ENCODE measurements at places on chromosomes 5 and 9.
A peak's percentile ranks its signal among the peaks of the same experiment; 100 is the strongest.

DNA sequence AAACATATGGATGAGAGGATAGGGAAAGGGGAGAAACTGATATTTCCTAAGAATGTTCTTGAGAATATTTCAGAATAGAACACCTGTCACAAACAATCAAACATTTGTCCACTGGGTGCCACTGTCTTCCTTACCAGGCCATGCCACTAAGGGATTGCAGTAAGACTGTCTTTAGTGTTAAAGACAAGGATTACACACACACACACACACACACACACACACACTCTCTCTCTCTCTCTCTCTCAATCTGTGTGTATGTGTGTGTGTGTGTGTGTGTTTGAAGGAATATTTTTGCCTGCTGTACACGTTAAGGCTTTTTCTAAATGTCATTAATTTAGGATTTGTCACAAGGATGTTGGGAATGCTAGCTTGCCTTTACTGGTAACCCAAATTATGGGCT lies 54.4 kb downstream of the CCDC192 start:
- peak; percentile 1 for DNase-seq

DNA sequence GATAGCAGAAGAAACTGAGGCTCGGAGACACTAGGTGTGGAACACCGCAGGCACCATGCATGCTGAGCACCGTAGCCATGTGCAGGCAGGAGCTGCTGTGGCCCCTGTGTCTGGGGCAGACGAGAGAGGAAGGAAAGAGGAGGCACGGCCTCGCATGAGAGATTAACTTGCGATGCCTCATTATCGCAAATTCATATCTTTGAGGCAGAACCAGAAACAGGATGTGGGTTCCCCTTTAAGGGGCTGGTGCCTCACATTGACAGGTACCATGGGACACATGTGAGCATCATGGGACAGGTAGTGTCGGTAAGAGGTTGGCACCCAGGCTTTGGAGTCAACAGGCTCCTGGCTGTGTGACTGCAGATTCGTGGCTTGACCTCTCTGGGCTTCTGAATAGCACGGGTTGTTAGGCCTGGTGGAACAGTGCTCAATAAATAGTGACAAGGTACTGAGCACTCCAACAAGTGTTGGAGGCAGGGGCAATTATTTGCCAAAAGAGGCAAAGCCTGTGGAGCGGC lies 40.8 kb downstream of the NAIF1 start:
- DNase-seq, result peak; percentile 40

- no peak for DNase-seq
These were observed 56.6 kb downstream of the RGS3 start for GRCh38 chr9:113520109-113520642.

GRCh38 chr9:112111461-112111860 lies 63.6 kb downstream of the SUSD1 start:
- DNase-seq, result no peak

GRCh38 chr9:113210815-113211214 lies 10.3 kb downstream of the FKBP15 start:
- no peak for DNase-seq

DNA sequence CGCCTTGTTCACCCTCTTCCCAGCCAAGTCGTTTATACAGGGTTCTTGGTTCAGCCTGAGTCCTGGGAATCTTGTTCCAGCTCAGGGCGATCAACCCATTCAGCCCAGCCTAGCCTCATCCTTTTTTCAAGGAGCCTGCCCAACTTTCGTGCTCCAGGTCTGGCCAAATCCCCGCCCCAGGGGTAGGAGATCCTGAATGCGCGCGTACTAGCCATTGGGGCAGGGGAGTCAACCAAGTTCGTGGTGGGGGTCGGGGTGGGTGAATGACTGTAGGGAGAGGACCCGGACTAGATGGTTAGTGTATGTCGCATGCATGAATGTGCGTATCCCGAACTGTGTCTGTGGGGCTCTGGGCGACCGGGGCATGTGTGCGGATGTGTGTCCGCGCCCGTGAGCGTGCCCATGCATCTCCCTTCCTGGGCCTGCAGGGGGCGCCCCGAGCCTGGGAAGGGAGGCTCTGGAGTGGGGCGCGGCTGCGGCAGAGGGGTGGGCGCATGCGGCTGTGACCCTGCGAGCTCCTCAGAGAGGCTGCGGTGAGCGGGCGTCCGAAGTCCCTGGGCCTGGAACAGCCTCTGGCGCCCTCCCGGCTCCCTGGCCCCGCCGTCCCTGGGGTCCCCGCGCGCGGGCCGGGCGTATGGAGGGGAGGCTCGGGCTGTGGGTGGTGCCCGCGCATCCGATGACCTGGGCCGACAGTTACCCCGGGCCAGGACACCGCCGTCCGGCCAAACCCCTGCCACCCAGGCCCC lies 8.7 kb downstream of the CCL21 start:
- DNase-seq, result peak; percentile 76

DNA sequence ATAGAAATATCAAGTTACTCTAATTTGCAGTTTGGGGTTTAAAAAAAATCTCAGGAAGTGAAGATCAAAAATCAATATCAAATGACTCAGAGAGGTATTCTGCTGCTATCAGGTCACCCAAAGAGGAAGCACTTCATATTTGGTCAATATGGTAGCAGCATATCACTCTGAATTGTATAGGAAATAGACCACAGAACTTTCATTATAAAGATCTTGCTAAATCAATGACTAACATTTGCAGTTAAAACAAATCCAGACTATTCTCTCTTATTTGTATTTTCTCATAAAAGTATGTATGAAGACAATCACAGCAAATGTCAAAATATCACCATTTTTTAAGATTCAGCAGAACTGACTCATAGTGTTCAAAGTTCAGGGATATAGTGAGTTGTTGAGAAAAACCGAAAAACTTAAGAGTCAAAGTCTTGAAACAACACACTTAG lies 105.8 kb upstream of the PCSK1 start:
- no peak for DNase-seq

GRCh38 chr9:8261737-8262136 lies 462.2 kb upstream of the DMAC1 start:
- no peak for DNase-seq

- DNase-seq, result no peak
These were observed 43.3 kb upstream of the NDFIP1 start for GRCh38 chr5:142065273-142065672.

- no peak for DNase-seq
These were observed 124.0 kb upstream of the DAP start for GRCh38 chr5:10885026-10885425.

DNA sequence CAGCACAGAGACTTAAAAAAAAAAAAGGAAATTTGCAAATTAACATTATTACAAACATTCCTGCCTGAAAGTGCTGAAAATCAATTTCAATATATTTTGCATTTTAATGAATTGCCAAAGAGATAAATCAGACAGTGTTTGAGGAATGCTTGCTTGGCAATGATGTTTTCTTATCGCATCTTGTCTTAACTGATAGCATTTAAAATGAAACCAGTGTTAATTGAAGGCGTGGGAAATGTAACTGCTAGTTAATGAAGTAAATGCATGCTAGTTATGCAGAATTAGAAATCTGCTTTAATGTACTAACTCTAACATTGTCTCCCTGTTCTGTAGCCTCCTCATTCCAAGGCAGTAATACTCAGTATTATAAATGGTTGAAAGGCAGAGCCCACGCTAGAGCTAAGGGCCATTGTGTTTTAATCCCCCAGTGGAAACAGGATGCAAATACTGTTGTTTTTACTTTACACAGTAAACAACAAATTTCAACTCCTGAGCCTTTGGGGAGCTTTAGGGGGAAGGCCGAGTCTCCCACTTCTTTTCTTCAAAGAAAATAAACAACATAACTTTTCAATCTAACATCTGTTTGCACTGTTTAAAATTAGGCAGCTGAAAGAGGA lies 586.9 kb downstream of the TLE4 start:
- DNase-seq, result no peak

DNA sequence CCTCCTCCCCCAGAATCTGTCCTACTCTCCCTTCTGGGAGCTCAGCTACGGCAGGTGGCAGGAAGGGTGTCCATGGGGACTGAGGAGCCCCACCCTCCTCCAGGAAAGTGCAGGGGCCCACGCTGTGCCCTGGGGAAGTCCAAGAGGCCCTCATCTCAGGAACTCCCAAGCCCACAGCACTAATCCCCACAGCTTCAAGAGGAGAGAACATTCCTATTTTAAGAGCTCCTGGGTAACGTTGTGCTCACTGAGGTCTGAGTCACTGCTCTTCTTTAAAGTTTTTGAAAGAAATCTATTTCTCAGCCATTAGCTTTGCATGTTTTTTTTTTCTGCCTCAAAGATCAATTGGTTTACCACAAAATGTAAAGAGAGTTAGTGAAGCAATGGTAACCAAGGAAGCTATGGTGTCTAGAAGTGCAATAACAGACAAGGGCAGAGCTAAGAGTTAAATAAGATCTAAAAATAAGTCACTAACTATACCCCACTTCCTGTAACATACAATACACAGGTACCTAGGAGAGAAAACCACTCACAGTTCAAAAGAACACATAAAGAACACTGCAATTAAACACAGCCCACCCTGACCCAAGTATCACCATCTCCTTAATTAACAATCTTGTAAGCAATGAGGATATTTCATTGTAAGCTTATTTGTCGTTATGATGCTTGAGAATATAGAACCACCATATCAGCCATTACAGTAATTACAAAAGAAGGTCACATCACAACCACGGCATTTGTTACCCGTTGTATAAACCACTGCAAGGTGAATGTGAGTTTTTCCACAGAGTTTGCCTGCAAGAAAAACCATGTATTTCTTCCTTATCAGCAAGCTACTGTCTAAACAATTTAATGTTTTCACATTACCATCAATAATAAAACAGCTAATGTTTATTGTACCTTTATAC lies 382.3 kb upstream of the SLC30A5 start:
- no peak for DNase-seq

DNA sequence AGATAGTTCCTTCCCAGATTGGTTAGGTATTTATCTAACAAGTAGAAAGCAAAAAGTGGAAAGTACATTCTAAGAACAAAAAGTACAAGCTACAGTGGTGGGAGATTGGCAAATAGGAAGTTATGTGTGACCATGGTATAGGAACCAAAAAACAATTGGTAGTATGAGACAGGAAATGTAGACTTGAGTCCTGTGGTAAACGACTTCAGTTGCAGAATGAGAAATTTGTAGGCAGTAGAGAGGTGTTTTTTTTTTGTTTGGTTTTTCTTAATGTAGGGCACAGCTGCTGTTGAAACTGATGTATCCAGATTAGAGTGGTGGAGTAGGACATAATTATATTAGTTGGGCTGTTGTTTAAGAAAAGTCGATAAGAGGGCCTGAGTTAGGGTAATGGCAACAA lies 72.0 kb downstream of the CCNH start:
- no peak for DNase-seq

- no peak for DNase-seq
These were observed 443.4 kb upstream of the CD180 start for GRCh38 chr5:67639976-67640375.

GRCh38 chr5:87048156-87048555 lies 219.5 kb upstream of the RASA1 start:
- DNase-seq, result no peak

DNA sequence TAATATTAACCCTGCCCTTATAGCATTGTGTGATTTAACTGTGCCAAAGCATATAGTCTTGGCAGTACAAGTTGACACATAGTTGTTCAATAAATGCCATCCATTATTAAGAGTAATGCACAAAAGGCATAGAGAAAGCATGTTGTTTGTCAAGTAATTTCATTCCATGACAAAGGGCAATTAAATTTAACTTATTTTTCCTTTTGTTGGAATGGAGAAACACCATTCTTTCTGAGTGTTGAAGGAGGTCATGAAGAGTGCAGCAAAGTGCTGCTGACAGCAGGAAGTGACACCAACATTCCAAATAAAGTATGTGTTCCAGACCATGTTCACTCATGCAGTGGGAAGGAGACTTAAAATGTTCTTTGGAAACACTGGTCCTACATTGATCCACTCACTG lies 29.1 kb downstream of the ANKDD1B start:
- no peak for DNase-seq

- DNase-seq, result no peak
These were observed 10.0 kb upstream of the SEPTIN8 start for GRCh38 chr5:132787076-132787475.

DNA sequence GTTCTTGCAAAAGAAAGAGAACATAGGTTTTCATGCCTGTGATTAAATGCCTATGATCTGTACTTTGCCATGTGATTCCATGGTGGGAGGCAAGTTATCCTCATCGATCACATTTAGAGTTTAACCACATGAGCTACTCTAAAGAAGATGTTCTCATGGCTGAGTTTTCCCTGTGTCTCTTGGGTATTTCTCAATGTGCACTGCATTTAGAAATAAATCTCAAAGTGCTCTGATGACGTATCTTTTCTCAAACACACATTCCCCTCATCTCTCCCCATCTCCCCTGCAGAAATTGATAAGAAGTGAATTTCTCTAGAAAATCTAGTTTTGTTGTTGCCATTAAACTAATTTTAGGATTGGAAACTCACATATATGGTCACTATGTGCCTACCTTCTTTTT lies 282.2 kb downstream of the SEMA5A start:
- DNase-seq, result no peak

DNA sequence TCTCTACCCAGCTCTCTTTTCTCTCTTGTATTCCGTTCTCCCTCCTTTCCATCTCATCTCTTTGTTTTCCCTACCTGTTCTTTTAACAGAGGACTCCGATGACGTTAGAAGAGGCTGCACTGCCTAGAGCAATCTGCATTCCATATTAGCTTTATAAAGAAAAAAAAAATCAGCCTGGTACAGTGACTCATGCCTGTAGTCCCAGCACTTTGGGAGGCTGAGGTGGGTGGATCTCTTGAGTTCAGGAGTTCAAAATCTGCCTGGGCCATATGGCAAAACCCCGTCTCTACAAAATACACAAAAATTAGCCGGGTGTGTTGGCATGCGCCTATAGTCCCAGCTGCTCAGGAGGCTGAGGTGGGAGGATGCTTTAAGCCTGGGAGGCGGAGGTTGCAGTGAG lies 49.0 kb downstream of the DAPK1 start:
- DNase-seq, result no peak

GRCh38 chr9:23779220-23779619 lies 46.8 kb downstream of the ELAVL2 start:
- no peak for DNase-seq

- no peak for DNase-seq
These were observed 50.1 kb downstream of the AMBP start for GRCh38 chr9:114027863-114028465.

DNA sequence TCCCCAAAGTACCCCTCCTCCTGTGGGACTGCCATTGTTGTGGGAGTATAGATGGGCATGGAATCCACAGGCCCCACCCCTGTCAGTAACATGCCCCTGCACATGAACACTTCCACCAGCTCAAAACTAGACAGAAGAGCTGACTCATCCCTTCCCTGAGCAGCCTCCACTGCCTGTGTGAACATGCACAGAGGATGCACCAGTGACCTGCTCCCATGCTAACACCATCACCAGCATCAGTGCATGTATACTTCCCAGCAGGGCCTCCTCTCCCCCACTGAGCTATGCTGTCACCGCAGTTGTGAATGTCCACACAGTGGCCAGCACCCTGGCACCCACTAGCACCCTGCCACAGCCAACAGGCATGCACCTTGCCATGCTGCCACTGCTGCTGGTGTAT lies 939.8 kb downstream of the EFNA5 start:
- no peak for DNase-seq
